ENCODE measurements at places on chromosomes 5 and 9. TPM values are rescaled to one million over a fixed set of nuclear protein-coding genes. Genes with fewer than 3 reads are reported as not detected.

The GFI1B gene
- polyA plus RNA-seq, result not detected

The PCDHB13 gene
- not detected for polyA plus RNA-seq

The KLF9 gene
- polyA plus RNA-seq, result 3.9 TPM

The CCDC187 gene
- not detected for polyA plus RNA-seq

The REEP2 gene
- polyA plus RNA-seq, result 0.24 TPM

- H3K4me3 ChIP-seq, result no peak overlapping the region
- H3K36me3 ChIP-seq, result no peaks in the 10 kb centered on the region
- no peaks in the 10 kb centered on the region for H3K27me3 ChIP-seq
- no peak overlapping the region for H3K27ac ChIP-seq
- DNase-seq, result no peak
Observed at GRCh38 chr5:98095072-98095471, 678.4 kb upstream of the RGMB start.

GRCh38 chr5:16759147-16759773, 142.5 kb upstream of the RETREG1 start:
- H3K27me3 ChIP-seq, result no peaks in the 10 kb centered on the region
- no peak overlapping the region for H3K4me3 ChIP-seq
- H3K36me3 ChIP-seq, result no peaks in the 10 kb centered on the region

DNA sequence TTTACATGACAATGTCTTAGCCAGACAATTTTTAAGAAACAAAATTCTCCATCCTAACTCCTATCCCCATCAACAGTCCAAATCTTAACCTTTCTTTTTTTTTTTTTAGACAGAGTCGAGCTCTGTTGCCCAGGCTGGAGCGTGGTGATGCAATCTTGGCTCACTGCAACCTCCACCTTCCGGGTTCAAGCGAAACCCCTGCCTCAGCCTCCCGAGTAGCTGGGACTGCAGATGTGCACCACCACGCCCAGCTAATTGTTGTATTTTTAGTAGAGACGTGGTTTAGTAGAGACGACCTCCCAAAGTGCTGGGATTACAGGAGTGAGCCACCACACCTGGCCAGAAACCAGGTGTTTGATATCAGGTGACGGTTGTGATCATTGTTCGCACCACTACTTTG, 10.2 kb downstream of the ABL1 start:
- H3K27me3 ChIP-seq, result no peaks in the 10 kb centered on the region
- DNase-seq, result no peak
- H3K27ac ChIP-seq, result peak overlapping the region; percentile 20

DNA sequence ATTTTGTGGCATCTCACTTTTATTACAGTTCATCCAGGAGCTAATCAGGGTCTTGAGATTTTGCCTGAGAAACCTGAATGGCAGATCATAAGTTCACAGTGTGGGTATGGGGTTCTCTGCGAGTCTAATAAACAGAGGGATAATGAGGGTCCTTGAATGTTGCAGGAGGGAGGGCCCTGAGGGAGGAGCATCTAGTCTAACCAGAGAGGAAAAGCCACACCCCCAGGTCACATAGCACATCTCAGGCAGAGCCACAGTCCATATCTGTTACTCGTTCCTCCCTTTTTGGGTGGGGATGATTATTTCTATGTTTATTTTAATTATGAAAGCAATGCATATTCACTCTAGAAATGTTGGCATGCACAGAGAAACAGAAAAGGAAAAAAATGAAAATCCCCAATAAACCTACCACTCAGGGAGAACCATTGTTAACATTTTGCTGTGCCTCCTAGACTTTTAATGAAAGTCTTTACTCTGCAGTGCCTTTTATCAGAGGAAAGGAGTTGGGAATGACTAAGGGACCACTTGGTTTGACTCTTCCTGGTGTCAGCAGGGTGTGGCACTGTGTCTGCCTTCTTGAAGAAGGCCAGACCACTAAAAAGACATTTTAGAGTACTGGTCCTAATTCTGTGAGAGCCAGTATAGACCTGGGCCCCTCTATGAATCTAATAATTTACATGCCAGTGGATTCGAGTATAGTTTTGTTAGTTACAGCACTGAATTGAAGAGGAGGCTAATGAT, 2.8 kb downstream of the GALNT12 start:
- H3K27me3 ChIP-seq, result no peaks in the 10 kb centered on the region
- DNase-seq, result no peak
- no peaks in the 10 kb centered on the region for H3K36me3 ChIP-seq
- H3K27ac ChIP-seq, result no peak overlapping the region
- peaks cover 22% of the 10 kb centered on the region for H3K4me1 ChIP-seq

DNA sequence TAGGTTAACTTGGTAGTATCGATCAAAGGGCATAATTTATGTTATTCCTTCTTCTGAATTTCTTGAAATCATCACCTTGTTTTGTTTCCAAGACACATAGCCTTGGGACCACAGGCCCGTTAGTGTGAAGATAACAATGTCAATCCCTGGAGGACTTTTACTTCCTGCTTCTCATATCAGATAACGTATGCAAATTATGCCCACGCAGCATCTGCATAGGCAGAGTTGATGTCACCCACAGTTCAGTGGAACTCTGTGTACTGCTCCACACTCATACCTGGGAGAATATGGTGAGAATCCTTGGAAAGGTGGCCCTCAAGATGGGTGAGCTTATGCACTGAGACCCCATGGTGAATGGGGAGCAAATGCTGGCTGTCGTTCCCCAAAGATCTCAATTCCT, 95.0 kb downstream of the CFAP90 start:
- H3K36me3 ChIP-seq, result no peaks in the 10 kb centered on the region
- no peaks in the 10 kb centered on the region for H3K4me1 ChIP-seq
- H3K27ac ChIP-seq, result no peak overlapping the region
- DNase-seq, result no peak

DNA sequence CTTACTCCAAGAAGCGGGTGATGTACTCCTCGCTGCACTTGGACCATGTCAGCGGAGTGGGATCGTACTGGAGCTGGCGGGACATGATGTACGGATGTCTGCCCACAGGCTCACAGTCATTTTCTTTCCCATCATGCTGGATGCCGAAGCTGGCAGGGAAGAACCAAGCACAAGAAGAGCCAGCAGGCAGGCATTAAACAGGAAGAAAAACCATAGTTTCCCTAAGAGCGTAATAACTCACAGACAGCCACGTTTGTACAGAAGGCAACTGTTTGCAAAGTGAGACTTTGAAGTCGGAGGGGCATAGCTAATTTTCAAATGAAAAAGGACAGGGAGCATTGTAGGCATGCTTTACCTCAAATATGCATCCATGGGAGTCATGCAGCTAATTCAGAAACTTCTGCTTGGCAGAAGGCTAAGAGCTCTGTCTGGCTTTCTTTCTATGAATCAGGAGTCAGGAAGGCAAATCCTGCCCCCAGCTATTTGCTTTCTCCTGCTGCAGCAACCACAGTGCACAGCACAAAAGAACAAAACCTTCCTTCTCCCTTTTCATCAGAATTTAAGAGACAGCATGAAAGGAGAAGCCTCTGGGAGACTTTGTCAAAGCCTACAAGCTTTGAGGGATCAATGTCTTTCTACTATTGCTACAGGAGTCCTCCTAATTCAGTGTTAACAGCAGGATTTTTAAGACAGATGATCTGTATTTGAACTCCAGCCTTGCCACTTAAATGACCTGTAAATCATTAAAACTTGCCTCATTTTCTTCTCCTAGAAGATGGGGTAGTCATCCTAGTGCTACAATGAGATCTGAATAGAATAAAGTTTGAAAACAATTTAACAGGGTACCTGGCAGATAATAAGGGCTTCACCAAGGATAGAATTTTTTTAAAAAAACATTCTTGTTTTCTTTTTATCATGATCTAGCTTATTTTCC, 209.1 kb downstream of the TARS1 start:
- H3K36me3 ChIP-seq, result no peaks in the 10 kb centered on the region
- no peak overlapping the region for H3K4me3 ChIP-seq
- no peaks in the 10 kb centered on the region for H3K27me3 ChIP-seq
- no peaks in the 10 kb centered on the region for H3K4me1 ChIP-seq
- no peak overlapping the region for H3K27ac ChIP-seq
- no peak for DNase-seq

DNA sequence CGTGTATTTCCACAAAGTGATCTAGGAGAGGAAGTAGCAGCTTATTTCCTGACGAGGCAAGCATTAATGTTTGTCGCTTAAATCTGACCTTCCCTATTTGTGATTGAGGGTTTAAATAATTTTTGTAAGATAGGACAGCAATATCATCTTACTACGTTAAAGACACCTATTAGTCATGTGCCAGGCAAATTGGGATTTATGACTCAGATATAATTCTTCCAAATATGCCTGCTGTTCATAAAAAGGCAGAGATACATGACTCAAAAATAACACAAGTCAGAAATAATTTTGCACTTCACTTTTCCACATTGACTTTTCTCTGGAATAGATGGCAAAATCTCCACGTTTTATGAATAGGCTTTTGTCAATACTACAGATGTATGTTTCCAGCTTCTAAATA, 43.0 kb upstream of the CDH12 start:
- no peaks in the 10 kb centered on the region for H3K4me1 ChIP-seq
- H3K4me3 ChIP-seq, result no peak overlapping the region
- no peak overlapping the region for H3K27ac ChIP-seq
- no peaks in the 10 kb centered on the region for H3K27me3 ChIP-seq
- DNase-seq, result no peak

DNA sequence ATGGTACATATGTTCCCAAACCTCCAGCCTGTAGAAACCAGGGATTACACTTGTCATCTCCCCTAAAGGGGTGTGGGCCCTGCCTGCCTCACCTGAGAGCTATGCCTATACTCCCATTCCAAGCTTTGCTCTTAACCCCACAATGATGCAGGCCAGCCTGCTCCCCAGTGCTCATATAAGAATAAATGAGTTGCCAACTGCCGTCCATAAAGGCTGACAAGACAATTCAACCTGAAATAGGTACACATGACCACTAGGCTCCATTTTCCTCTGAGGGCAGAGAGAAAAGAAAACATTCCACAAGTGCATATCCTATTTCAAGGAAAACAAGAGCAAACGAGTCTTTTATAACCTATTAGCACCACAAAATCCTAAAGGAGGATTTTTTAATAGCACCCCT, 28.4 kb downstream of the SKP1 start:
- peaks cover 36% of the 10 kb centered on the region for H3K4me1 ChIP-seq
- DNase-seq, result no peak
- H3K36me3 ChIP-seq, result peaks cover 57% of the 10 kb centered on the region
- H3K27ac ChIP-seq, result no peak overlapping the region

- no peaks in the 10 kb centered on the region for H3K27me3 ChIP-seq
- no peak overlapping the region for H3K4me3 ChIP-seq
- DNase-seq, result no peak
- H3K4me1 ChIP-seq, result peaks cover 29% of the 10 kb centered on the region
- H3K36me3 ChIP-seq, result peaks cover 5% of the 10 kb centered on the region
- H3K27ac ChIP-seq, result no peak overlapping the region
Observed at GRCh38 chr9:128122809-128123175, 4.7 kb downstream of the PTGES2 start.

DNA sequence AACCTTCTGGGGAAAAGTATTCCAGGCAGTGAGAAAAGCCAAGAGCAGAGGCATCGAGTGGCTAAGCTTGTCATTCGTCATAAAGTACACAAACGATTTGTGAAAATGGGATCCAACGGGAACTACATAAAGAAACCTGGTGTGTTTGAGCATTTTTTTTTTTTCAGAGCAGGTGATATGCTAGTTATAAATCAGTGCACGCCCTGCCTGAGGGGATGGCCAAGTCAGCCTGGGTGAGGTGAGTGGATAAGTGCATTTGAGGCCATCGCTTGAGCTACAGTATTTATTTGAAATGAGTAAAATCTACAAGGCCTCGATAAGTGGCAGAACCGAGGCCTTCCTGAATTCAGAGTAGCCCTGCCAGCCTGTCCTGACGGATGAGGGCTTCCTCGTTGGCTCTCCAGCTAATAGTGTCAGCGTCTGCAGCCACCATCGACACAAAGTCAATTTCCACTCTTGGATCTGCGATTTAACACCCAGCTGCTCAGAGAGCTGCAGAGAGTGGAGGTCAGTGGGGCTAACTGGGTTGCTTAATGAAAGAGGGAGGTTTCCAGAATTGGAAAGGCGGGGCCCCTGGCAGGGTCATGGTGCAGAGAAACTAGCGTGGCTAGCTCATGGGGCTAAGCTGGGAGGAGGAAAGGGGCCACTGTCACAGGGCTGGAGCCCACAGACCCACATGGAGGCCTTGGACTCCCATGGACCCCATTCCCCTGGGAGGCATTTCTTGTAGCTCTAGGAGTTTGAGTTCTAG, 27.3 kb downstream of the PPARGC1B start:
- no peak overlapping the region for H3K4me3 ChIP-seq
- no peaks in the 10 kb centered on the region for H3K4me1 ChIP-seq
- no peak overlapping the region for H3K27ac ChIP-seq
- no peak for DNase-seq

DNA sequence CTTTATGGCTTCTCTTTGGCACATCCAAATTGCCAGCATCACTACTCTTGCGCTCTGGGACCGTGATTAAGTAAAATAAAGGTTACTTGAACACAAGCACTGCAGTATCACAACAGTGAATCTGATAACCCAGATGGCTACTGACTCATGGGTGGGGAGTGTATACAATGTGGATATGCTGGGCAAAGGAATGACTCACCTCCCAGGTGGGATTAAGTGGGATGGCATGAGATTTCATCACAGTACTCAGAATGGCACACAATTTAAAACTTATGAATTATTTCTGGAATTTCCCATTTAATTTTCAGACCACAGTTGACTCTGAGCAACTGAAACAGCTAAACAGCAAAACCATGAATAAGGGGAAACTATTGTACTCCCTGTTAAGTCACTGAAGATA, 4.3 kb downstream of the GFM2 start:
- peaks cover 23% of the 10 kb centered on the region for H3K4me1 ChIP-seq
- no peak overlapping the region for H3K4me3 ChIP-seq
- no peak for DNase-seq
- H3K36me3 ChIP-seq, result peaks cover 4% of the 10 kb centered on the region
- H3K27me3 ChIP-seq, result no peaks in the 10 kb centered on the region
- H3K27ac ChIP-seq, result no peak overlapping the region
